ENCODE measurements at places on chromosomes 1 and 21. TPM values are rescaled to one million over a fixed set of nuclear protein-coding genes. Genes with fewer than 3 reads are reported as not detected.

Gene KIF21B
- 13.4 TPM for total RNA-seq

Gene LIN9
- total RNA-seq, result 19.4 TPM

Gene ACTL8
- total RNA-seq, result 2.1 TPM

Gene KRTAP26-1
- not detected for total RNA-seq

Gene SRSF11
- 143 TPM for total RNA-seq

Gene AADACL3
- total RNA-seq, result not detected

Gene CA14
- 0.36 TPM for total RNA-seq

GRCh38 chr1:153030895-153031294, at the start of gene SPRR1B:
TSS of gene SPRR1B (plus strand) at chr1:153031203. CDS start at chr1:153032346, 1,143 bp downstream.
- no peak for DNase-seq
- no peaks in the 10 kb centered on the region for H3K36me3 ChIP-seq
- no peaks in the 10 kb centered on the region for H3K27me3 ChIP-seq
- H3K4me1 ChIP-seq, result no peaks in the 10 kb centered on the region
- H3K27ac ChIP-seq, result no peak within 1 kb of the TSS

DNA sequence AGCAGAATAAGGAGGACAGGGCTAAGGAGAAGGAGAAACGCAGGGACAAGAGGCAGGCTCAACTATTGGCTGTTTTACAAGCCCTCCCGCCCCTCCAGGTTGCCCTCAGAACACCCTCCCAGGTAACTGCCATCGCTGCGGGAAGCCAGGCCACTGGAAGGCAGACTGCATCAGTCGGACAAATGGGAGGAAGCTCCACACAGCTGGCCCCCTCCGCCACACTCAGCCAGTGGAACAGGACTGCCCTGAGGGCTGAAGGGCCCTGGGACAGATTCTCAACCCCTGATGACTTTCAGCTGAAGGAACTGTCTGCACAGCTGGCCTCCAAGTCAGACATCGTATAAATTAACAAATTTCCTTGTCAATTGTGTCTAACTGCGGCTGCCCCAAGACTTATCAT, 21.8 kb downstream of the LRRC3 start:
- H3K4me3 ChIP-seq, result no peak overlapping the region
- peaks cover 8% of the 10 kb centered on the region for H3K4me1 ChIP-seq

GRCh38 chr21:35850029-35850428, 210.3 kb downstream of the SETD4 start:
- peaks cover 28% of the 10 kb centered on the region for H3K27me3 ChIP-seq
- H3K4me3 ChIP-seq, result no peak overlapping the region
- DNase-seq, result no peak
- no peaks in the 10 kb centered on the region for H3K4me1 ChIP-seq
- H3K27ac ChIP-seq, result no peak overlapping the region
- H3K36me3 ChIP-seq, result no peaks in the 10 kb centered on the region

DNA sequence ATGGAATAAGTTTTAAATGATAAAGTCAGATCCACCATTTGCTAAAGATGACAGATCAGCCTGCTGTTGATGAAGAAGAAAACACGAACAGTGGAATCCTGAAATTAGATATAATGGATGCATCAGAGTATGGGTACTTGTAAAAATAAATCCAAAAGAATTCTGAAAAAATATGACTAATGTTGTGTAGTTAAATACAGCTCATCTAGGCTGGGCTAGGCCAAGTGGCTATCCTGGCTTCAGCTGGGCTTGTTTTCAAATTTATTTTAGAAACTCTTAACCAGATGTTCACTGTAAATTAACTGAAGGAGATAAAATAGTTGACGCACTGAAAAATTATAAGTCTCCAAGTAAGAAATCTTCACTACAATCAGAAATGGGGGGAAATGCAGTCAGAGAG, 7.4 kb upstream of the RGS2 start:
- no peaks in the 10 kb centered on the region for H3K36me3 ChIP-seq
- H3K27ac ChIP-seq, result no peak overlapping the region
- H3K4me1 ChIP-seq, result no peaks in the 10 kb centered on the region
- H3K27me3 ChIP-seq, result no peaks in the 10 kb centered on the region
- DNase-seq, result no peak

- no peak for DNase-seq
- no peaks in the 10 kb centered on the region for H3K27me3 ChIP-seq
- H3K27ac ChIP-seq, result no peak overlapping the region
- H3K4me1 ChIP-seq, result no peaks in the 10 kb centered on the region
Observed at GRCh38 chr1:94981575-94981973, 54.7 kb upstream of the CNN3 start.

DNA sequence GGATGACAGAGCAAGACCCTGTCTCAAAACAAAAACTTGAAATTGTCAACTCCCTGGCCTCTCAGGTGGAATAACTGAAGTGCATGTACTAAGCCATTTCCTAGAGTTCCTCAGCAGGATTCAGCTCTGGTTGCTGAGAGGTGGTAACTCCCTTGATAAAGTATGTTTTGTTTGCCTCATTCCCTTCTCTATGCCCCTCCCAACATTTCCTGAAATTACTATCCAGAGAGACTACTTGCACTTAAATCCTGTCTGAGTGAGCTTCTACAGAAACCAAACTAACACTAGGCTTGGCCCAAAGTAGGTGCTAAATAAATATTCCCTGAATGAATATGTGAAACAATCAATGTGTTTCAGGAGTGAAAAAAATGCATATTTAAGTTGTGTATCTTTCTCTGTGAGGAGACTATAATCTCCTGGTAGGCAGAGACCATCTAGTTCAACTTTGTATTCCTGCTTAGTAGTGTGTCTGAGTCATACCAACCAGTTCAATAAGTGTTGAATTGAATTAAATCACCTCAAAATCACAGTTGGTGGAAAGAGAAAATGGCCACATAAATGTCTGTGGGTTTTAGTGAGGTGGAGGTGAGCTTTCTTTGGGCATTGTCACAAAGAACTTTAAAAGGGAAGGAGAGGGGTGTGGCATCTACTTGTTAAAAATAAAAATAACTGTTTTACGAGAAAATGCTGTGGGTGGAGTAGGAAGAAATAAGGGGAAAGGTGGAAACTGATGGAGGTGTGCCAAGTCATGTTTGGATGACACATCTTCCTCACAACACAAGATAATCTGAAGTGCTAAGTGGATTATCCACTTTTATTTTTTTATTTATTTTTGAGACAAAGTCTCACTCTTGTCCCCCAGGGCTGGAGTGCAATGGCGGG, 12.6 kb downstream of the RIMKLA start:
- DNase-seq, result no peak
- no peak overlapping the region for H3K4me3 ChIP-seq
- no peak overlapping the region for H3K27ac ChIP-seq
- H3K27me3 ChIP-seq, result peaks cover 43% of the 10 kb centered on the region
- H3K36me3 ChIP-seq, result no peaks in the 10 kb centered on the region

DNA sequence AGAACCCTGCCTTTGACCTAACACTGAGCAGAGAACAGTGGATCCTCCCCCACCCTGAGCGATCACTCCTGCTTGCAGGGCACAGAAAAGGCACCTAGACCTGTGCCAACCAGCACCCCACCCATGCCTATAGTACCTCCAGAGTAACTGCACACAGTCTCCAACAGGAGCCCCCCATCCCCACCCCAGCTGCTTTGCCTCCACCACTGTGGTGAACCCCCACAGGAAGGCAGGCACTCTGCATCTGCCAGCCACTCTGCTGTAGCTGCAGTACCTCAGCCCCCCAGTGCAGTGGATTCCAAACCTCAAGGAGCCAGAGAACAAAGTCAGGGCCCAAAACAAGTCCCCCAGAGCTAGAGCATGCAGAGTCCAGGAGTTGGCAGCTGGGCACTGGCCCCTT, 10.7 kb downstream of the SPATC1L start:
- H3K4me3 ChIP-seq, result no peak overlapping the region
- no peaks in the 10 kb centered on the region for H3K27me3 ChIP-seq
- H3K36me3 ChIP-seq, result peaks cover 16% of the 10 kb centered on the region
- peaks cover 20% of the 10 kb centered on the region for H3K4me1 ChIP-seq

GRCh38 chr1:96520579-96520947, 201.0 kb upstream of the PTBP2 start:
- H3K4me1 ChIP-seq, result no peaks in the 10 kb centered on the region
- no peaks in the 10 kb centered on the region for H3K36me3 ChIP-seq
- H3K27me3 ChIP-seq, result no peaks in the 10 kb centered on the region
- H3K4me3 ChIP-seq, result no peak overlapping the region
- no peak for DNase-seq

DNA sequence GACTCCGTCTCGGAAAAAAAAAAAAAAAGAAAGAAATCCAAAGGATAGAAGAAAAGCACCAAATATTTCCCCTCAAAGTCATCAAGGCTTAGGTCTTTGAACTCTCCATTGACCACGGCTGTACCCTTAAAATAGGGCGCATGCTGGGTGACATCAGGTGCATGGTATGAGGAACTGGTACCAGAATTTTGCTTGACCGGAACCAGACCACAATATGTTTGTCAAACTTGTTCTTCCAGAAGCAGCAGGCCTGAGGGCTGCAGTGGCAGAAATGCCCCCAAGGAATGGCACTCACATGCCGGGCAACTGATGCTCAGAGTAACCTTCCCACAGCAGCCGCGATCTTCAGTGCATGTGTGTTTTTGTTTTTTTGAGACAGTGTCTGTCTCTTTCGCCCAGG, 21.0 kb downstream of the RCC1 start:
- peaks cover 19% of the 10 kb centered on the region for H3K4me1 ChIP-seq
- H3K36me3 ChIP-seq, result peaks cover 79% of the 10 kb centered on the region
- H3K27ac ChIP-seq, result no peak overlapping the region
- no peak overlapping the region for H3K4me3 ChIP-seq
- DNase-seq, result no peak

DNA sequence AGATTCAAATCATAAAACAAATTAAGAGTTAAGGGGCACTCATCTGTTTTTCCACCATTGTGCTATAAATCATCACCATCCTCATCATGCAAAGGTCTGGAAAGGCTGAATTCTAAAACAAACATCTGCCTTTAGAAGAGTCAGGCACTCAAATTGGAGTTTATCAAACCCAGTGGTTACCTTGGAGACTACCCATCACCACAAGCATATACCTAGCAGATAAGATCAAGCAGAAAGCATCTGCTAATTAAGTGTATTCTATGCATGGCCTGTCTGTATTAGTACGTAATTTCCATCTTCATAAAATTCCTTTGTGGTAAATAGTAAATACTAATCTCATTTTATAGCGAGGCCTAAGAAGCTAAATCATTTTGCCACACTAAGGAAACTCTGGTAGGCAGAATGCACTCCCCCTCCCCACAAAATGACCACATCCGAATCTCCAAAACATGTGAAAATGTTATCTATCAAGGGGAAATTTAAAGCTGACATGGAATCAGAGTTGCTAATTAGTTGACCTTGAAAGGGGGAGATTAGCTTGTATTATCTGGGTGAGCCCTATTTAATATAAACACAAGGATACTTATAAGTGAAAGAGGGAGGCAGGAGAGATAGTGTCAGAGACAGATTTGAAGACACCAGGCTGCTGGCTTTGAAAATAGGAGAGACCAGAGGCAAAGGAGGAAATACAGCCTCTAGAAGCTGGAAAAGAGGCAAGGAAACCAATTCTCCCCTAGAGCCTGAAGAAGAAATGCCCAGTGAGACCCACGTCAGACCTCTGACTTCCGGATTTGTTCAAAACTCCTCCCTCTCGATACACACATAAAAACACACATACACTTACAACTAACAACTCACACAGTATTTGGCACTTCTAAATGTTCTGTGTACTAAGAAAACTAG, 23.2 kb downstream of the ARID4B start:
- H3K27ac ChIP-seq, result peak overlapping the region; percentile 52
- no peaks in the 10 kb centered on the region for H3K27me3 ChIP-seq

DNA sequence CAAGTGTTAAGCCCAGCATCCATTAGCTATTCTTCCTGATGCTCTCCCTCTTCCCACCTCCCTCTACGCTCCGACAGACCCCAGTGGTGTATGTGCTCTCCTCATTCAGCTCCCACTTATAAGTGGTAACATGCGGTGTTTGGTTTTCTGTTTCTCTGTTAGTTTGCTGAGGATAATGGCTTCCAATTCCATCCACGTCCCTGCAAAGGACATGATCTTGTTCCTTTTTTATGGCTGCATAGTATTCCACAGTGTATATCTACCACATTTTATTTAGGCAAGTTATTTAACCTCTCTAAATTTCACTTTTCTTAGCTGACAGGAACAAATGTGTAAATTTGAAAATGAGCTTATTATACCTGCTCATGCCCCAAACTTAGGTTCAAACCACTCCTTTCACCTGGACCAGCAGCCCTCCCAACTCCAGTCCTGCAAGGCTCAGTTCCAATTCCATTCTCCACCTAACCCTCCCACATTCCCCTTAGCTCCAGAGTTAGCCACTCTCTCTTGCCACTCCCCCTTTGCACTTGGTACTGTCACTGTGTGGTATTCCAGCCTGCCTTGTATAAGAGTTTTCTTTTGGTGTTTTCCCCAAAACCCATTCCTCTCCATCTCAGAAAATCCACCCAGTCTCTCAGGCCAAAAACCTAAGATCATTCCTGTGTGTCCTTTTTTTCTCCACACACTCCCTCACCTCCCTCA, 1.7 kb upstream of the PEF1 start:
- H3K27ac ChIP-seq, result no peak overlapping the region
- H3K4me3 ChIP-seq, result no peak overlapping the region
- DNase-seq, result no peak
- H3K27me3 ChIP-seq, result no peaks in the 10 kb centered on the region

GRCh38 chr1:20366056-20366462, 75.4 kb downstream of the VWA5B1 start:
- no peaks in the 10 kb centered on the region for H3K4me1 ChIP-seq
- DNase-seq, result no peak
- H3K27ac ChIP-seq, result no peak overlapping the region
- H3K4me3 ChIP-seq, result no peak overlapping the region
- H3K36me3 ChIP-seq, result no peaks in the 10 kb centered on the region

GRCh38 chr1:22500471-22500870, 48.8 kb downstream of the ZBTB40 start:
- H3K4me3 ChIP-seq, result no peak overlapping the region
- H3K27me3 ChIP-seq, result no peaks in the 10 kb centered on the region
- H3K36me3 ChIP-seq, result peaks cover 32% of the 10 kb centered on the region
- no peak for DNase-seq

- H3K4me3 ChIP-seq, result no peak overlapping the region
- no peaks in the 10 kb centered on the region for H3K36me3 ChIP-seq
- H3K27me3 ChIP-seq, result no peaks in the 10 kb centered on the region
- DNase-seq, result no peak
- H3K27ac ChIP-seq, result no peak overlapping the region
Observed at GRCh38 chr1:75655931-75656330, 45.0 kb upstream of the SLC44A5 start.

DNA sequence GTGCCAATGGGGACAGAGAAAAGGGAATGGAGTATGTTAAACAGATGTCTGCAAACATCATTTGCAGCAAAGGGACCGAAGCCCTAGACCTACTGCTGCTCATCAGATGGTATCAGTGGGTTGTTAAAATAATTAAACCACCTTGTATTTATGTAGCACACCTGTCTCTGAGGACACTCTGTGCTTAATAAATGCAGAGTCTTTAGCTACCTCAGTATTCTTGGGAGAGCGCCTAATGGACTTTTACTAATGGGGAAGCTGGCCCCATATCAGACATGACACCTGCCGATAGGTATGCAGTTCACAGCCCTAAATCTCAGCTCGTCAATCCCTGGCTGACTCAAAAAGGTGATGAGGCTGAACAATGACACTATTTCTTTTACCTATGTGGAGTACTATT, 54.4 kb downstream of the SYT6 start:
- DNase-seq, result no peak
- no peaks in the 10 kb centered on the region for H3K36me3 ChIP-seq
- H3K4me3 ChIP-seq, result no peak overlapping the region
- no peak overlapping the region for H3K27ac ChIP-seq
